ENCODE measurements at places on chromosomes 5 and 9.
A peak's percentile ranks its signal among the peaks of the same experiment; 100 is the strongest.

DNA sequence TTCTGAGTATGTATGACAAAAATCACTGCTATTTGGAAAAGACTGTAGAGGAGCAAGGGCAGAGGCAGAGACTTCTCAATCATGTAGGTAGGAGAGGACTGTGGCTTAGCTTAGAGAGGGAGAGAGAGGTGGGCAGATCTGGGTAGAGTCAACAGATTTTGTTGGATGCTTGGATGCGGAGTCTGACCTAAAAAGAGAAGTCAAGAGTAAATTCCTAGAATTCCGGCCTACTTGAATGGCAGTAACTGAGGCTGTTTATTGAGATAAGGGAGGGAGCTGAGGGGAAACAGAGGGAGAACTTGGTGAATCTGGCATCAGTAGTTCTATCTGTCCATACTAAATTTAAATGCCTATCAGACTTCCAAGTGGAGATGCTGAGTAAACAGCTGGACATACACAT is 2.4 kb downstream of the TICAM2 start:
- peak; percentile 37 for DNase-seq

- no peak for DNase-seq
Observed at GRCh38 chr5:76225336-76225735, 142.2 kb downstream of the SV2C start.

DNA sequence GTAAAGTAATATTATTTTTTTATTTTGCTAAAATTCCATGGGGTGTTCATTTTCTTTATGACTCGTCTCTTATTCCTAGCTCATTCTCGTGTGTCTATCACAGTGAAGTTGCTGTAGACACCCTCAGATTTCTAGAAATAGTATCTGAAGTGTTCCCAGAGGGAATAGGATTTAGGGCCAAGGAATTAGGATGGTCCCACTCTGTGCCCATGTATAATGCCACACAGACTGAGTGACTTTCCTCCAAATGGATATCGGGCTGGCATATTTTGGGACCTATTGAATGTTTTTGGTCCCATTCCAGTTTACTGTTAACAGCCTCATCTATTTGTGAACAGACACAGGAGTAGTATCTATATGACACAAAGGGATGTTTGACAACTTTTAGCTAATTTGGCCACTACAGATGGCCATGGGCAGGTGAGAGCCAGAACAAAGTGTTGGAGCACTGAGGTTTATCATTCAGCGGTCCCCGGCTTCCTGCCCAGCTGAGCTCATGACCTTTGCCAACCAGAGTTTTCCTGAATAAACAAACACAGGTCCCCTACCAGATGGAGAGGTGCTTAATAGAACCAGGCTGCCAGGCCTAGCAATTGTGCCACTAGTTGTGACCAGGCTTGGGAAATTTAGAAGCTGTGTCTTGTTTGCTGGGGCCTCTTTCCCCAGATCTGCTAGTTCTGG is 46.9 kb downstream of the MAP1B start:
- DNase-seq: no peak

DNA sequence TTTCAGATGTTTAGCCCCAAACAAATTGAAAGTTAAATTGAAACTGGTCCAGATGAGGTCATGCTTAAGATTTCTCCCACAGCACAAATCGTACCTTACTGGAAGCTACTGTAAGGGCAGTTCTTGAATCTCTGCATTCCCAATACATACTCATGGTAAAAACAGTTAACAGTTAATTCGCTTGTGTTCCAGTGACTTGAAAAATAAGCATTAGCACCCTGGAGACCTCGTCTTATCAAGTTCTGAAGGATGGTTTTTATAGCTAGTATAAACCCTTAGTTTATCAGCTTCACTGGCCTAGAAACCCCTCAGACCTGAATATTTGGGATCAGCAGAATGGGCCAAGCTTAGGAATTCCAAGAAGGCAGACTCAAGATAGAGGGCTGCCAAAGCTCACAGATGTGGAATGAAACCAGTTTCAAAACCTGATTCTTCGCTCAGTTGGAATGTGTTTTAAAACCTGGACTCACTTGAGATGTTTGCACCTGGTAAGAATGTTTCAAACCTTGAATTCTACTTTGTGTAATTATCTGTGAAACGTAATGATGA is 103.6 kb downstream of the C9orf152 start:
- DNase-seq: peak; percentile 77

DNA sequence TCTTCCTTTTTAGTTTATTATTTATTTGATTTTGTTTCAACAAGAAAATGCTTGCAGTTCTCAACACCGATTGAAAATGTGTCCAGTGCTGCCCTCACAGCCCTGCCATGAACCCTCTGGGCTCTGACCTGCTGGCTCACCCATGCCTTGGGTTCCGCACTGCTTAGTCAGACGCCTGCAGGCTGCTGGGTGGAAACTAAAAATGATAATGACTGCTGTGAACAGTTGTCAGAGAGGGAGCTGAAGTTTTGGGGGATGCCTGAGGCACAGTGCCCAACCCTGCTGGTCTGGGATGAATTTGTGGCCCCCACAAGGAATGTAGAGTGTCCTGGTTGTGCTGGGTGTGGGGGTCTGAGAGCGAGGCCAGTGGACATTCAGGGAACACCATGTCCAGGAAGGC is 22.2 kb upstream of the CFAP157 start:
- DNase-seq: peak; percentile 74

GRCh38 chr9:135244271-135245221 is 157.1 kb downstream of the OLFM1 start:
- no peak for DNase-seq

DNA sequence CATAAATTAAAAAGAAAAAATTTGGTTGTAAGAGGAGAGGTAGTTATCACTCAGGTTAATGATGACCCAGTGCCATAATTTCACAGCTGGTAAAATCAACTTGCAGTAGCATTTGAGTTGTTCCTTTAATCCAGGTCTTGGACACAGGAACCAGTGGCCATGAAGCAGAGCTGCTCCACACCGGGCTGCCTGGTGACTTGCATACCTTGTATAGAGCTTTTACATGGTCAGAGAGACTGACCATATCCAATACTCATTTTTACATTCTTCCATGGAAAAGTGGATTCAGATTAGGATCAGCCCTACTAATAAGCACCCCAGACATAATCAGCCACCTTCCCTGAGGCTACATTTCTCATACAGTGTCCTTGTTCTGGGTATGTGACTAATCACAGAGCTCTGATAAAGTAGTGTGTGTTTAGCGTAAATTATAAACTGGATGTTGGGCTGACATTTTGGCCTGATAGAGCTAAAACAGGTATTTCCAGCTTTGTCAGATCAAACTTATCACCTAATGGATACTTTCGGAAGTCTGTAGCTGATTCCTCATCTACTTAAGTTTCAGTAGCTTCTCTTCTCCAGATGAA is 77.0 kb upstream of the ZSWIM6 start:
- no peak for DNase-seq

GRCh38 chr9:137240318-137240840 is 708 bp upstream of the TUBB4B start:
- DNase-seq: peak; percentile 60

- no peak for DNase-seq
Observed at GRCh38 chr5:165185716-165186115, 1680.3 kb downstream of the MAT2B start.

DNA sequence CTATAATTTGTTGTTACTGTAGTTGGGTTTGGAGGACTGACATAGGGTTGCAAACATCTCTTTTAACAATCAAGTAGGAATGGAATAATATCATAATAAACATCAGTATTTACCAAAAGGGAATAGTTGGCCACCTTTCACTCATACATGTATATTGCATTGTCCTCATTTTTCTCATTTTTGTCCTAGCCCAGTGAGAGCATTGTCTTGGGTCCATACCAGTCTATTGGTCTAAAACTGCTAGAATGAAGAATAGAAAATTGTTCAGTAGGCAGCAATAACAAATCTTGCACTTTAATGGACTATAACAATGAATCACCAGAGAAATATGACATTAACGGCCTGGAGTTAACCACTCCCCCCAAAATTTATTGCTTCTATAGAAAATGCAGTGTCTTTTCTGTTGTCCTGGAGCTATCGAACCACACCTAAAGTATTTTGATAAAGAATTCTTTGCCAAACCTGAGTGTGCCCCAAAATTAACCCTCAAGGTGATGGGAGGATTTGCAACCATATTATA is 80.9 kb upstream of the IL33 start:
- peak; percentile 18 for DNase-seq

- peak; percentile 50 for DNase-seq
Observed at GRCh38 chr5:50709471-50709870, 43.0 kb downstream of the PARP8 start.

- peak; percentile 8 for DNase-seq
Observed at GRCh38 chr5:87116825-87117512, 150.7 kb upstream of the RASA1 start.

DNA sequence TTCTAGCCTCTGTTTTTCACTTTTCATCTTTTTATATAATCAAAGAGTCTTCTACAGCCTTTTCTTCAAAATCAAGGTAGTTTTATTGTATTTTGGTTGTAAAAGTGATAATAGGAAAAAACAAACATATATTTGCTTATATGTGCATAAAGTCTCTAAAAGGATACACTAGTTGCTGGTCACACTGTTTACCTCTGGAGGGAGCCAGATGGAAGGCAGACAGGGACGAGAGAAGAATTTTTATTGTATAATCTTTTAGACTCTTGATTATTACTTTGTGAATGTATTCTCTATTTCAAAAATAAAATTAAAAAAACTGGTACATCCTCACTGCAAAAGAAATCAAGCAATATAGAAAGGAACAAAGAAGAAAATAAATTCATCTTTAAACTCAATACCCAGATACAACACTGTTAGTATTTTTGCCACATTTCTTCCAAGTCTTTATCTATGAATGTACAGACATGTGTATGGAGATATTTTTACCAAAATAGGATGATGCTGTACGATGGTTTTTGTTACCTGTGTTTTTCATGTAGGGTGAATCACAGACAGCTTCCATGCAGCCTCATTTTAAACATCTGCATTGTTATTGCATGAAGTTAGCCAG is 6.1 kb upstream of the RNF183 start:
- DNase-seq: peak; percentile 42

DNA sequence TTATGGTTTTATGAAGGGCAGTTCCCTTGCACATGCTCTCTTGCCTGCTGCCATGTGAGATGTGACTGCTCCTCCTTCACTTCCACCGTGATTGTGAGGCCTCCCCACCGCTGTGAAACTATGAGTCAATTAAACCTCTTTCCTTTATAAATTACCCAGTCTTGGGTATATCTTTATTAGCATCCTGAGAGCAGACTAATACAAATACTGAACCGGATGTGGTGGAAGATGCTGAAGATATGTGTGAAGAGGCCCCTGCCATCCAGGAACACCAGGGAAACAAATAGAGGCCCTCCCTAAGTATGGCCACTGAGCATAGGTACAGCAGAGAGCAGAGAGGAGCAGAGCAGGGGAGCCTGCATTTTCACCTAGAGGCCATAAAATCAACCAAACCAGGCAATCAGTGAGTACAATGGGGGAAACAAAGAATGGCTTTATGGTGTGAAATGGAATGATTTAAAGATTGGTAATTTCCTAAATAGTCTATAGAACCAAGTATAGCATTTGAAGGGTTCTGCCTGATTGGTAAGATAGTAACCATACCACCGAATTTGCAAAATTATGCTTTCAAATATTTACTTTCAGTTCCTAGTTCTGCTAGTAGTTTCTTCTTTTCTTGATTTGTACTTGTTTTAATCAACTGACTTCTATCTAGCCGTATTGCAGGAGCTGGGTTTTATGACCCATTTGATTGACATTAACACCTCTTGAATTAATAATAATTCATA is 421.6 kb downstream of the IRX1 start:
- no peak for DNase-seq

DNA sequence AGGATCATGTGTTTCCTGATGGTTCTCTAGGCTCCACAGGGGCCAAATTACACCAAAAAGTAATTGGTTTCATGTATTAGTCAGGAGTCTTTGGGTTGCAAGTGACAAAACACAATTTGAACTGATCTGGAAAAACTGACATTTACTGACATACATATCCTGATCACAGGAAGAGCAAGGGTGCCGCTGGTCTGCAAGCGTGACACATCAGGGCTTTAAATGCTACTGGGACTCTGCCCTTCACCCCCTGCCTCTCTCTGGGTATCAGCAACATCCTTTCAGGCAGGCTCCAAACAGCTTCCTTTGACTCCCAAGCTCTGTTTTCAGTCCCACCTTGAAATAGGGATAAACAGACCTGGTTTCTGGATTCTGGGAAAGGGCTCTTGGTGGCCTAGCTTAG is 197.5 kb downstream of the PALM2AKAP2 start:
- DNase-seq: no peak

DNA sequence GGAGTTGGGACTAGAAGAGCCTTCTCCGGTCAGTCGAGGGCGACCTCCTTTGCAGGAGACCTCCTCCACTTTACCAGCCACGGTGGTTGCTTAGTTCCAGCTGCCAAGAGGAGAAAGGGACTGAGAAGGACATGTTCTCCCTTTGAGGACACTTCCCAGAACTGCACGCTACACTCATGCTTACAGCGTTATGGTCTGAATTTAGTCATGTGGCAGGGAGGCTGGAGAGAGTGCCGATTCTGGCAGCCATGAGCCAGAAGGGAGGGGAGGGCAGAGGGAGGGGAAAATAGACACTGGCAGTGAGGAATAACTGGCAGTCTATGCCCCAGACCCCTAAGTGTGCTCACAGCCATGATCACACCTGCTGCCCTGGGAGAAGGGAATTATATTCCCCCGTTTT is 47.8 kb downstream of the TSPAN17 start:
- no peak for DNase-seq

GRCh38 chr5:99369797-99370593 is 441.2 kb upstream of the CHD1 start:
- no peak for DNase-seq

DNA sequence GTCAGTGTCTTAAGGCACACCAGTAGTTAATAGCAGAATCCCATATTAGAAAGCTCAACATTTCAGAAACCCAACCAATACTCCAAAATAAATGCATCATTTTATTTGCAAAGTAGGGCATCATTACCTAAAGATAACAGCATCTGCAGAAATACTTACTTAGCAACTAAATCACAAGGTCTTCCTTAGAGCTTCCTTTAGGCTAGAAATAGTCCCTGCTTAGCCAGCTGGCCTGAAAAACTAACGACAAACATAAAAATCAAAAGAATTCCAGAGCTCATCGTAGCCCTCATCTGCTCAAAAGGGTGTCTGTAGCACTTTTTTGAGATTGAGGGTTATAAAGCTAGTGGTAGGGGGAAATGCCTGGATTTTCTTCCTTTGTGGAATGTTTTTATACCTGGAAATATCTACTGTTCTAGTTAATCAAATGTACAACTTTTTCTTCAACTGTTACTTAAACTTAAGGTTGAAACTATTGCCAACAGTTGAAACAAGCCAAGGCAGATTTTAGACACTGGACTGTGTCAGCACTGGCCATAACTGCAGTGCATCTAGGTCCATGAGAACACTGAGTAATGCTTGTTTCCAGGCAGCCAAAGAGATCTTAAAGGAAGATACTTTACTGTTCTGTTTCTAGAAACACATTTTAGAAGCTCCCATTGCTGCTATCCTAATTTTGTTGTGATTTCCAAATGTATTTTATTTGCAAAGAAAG is 129.4 kb upstream of the RASA1 start:
- DNase-seq: no peak

GRCh38 chr9:94096819-94097577 is 12.7 kb downstream of the PTPDC1 start:
- no peak for DNase-seq

Data from amniotic epithelial cell (primary cell).